ENCODE measurements at places on chromosomes 4 and X.
A peak's percentile ranks its signal among the peaks of the same experiment; 100 is the strongest.

DNA sequence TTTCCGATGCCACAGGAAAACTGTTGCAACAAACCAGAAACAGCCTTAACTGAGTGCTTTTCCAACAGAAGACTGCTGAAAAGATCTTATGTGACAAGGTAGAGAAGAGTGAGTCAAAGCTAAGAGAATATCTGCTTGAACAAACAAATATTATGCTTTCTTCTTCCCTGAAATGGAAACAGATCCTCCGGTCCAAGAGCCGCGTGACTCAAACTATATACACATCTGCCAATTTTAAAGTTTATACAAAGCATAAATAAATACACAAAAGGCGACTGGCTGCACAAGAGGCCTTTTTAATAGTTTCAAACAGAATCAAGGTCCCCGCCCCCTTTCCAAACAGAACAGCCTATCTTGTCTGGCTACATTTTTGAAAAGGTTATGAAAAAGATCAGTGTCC lies 329.7 kb upstream of the F9 start:
- no peak for DNase-seq

DNA sequence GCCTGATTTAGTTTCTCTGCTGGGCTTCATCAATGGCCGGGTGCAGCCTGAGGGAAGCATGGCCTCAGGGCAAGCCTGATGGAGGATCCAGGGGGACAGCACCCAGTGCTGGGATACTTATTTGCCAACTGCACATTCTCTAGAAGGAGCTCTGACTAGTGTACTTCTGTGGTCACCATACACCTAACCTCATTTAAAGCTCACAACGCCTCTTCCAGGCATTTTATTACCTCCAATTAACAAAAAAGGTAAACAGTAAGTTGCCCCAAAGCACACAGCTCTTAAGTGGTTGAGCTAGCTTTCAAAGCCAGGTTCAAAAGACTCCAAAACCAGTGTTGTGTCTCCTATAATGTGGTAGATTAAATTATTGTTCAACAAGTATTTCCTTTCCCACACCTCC lies 26.8 kb upstream of the ATXN3L start:
- no peak for DNase-seq

- DNase-seq: peak; percentile 8
Measured at GRCh38 chrX:106039920-106040319, 1.4 kb upstream of the SERPINA7 start.

- DNase-seq: no peak
Measured at GRCh38 chr4:99853999-99854398, 37.4 kb downstream of the DAPP1 start.

DNA sequence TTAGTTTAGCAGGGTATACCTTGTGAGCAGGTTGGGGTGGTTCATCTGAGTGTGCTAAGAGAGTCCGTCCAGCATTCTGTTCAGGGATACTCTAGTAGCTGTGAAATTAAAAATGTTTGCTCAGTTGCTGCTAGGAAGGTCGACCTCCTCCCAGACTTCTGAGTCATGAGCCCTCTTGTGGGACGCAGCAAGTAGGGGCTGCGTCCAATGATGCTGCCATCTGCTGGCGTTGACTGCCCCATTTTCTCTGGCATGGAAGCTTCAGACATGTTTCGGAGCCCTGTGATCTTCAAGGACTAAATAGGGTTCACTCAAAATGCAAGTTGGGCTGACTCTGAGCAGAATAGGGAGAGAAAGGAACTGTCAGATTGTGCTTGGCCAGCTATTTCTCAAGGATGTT lies 201.0 kb upstream of the ARSJ start:
- peak; percentile 86 for DNase-seq

Measured in fibroblast of pulmonary artery (primary cell).